ENCODE measurements at places on chromosomes 4 and X. TPM values are rescaled to one million over a fixed set of nuclear protein-coding genes. Genes with fewer than 3 reads are reported as not detected.

Gene PPP1R2C
- not detected for total RNA-seq

Gene AFM
- total RNA-seq, result not detected

Gene GNL3L
- total RNA-seq, result 32.1 TPM

GRCh38 chr4:95219109-95219508, 329.7 kb downstream of the UNC5C start:
- no peak for DNase-seq

- no peak for DNase-seq
Observed at GRCh38 chrX:54639018-54639345, 109.0 kb downstream of the GNL3L start.

- no peak for DNase-seq
Observed at GRCh38 chrX:1536712-1537030, 314 bp downstream of the P2RY8 start.

GRCh38 chr4:8556341-8557150, 23.6 kb upstream of the GPR78 start:
- DNase-seq, result no peak

Gene TMEM271
- total RNA-seq, result 1.2 TPM

DNA sequence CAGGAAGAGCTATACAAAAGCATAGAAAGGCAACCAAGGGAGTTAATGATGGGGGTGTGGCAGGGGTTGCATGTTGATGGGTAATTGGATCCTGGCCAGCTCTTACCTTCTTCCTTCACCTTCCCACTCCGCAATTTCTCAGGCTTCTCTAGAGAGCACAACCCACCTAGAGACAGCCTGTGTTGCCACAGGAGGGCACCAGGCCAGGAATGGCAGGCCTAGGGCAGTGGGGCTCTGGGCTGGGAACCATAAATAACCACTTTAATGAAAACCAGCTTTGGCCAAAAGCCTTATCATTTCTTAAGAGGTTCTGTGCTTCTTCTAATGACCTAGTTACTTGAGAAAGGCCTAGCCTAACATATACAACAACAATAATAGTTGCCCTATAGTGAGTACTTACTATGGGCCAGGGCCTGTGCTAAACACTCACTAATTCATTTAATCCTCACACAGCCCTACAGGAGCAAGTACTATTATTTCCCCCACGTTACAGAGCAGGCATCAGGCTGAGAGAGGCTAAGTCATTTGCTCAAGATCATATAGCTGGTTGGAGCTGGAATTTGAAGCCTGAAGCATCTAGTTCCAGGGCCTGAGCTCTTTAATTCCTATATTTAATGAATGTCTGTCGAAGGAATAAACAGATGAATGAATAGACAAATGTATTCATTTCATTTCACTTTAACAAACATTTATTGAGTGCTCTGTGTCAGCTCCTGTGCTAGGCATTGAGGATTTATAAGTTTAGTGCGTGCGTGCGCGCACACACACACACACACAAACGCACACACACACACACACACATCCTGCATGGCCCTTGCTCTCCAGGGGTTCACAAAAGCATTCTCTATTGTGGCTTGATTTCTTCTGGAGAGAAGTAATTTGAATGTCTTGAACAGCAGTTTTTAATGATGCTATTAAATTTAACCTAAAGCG, 66.8 kb downstream of the RTL9 start:
- DNase-seq, result no peak

DNA sequence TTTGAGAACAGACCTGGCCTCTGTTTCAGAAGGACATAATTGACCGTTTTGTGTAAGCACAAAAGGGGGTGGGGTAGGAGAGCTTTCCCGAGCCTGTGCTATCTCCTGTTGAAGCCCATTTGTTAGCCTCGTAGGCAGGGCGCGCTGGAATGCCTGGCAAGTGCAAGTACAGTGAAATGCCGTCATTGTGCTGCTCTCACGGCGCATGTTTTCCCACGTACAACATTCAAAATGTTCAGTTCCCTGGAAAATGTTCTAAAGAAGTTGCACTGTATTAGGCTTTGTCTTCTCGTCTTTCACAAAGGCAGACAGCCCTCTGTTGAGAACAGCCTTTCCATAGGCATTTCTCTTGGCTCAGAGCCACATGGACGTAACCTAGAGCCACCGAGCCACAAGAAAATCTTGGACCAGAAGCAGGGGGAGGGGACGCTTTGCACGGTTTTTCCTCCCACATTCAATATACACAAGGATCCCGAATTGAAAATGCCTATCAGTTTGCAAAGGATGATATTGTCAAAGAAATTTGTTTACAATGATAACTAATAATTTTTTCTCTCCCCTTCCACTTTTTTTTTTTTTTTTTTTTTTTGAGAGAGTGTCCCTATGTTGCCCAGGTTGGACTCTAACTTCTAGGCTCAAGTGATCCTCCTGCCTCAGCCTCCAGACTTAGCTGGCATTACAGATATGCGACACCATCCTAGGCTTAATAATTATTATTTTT, 54.6 kb upstream of the RAPGEF2 start:
- peak; percentile 39 for DNase-seq

- DNase-seq, result peak; percentile 92
Observed at GRCh38 chrX:69285881-69286564, 120.8 kb upstream of the PJA1 start.

DNA sequence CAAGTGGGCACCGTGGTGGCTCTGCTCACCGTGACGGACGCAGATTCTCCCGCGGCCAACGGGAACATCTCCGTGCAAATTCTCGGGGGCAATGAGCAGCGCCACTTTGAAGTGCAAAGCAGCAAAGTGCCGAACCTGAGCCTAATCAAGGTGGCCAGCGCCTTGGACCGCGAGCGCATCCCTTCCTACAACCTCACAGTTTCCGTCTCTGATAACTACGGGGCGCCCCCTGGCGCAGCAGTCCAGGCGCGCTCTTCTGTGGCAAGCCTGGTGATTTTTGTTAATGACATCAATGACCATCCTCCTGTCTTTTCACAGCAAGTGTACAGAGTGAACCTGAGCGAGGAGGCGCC, 2.7 kb downstream of the FAT4 start:
- DNase-seq, result peak; percentile 30

GRCh38 chr4:165175879-165176278, 31.5 kb upstream of the KLHL2 start:
- DNase-seq, result no peak

GRCh38 chr4:108255203-108255747, 86.5 kb upstream of the LEF1 start:
- DNase-seq, result no peak

DNA sequence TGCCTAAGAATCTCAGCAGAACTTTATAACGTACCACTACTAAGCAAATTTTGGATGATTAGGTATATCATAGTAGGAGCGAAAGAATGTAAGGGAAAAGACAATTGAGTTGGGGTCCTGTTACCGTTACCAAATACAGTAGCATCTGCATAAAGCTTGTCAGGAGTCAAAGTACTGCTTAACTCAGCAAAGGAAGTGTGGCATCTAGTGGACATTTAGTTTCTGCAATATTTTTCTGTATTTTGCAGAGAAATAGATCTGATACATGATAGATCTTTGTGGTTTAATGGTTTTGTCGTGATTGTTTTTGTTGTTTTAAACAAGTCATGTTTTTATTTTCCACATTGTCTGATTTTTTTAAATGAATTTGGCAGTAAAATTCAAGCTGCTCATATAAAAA, 81.0 kb upstream of the SMARCAD1 start:
- no peak for DNase-seq

Gene PFKFB1
- total RNA-seq, result 0.42 TPM

DNA sequence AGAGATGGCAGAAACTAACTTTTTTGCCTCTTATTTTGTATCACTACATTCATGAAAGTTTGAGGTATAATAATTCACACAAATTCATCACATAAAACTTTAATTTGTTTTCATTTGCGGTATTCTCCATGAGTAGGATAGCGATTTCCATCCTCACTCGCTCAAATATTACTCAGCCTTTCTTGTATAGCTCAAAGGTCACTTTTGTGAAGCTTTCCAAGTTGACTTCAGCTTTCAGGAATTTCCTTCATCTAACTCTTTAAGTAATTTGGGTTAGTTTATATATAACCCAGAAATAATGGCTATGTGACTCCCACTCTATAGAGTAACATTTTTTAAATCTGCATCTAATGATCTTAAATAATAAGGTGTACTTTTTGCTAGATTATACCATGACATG, 314.4 kb downstream of the IL1RAPL1 start:
- DNase-seq, result no peak

All from lower leg skin (tissue), 4 donors.